ENCODE measurements at places on chromosomes 3 and 15.

DNA sequence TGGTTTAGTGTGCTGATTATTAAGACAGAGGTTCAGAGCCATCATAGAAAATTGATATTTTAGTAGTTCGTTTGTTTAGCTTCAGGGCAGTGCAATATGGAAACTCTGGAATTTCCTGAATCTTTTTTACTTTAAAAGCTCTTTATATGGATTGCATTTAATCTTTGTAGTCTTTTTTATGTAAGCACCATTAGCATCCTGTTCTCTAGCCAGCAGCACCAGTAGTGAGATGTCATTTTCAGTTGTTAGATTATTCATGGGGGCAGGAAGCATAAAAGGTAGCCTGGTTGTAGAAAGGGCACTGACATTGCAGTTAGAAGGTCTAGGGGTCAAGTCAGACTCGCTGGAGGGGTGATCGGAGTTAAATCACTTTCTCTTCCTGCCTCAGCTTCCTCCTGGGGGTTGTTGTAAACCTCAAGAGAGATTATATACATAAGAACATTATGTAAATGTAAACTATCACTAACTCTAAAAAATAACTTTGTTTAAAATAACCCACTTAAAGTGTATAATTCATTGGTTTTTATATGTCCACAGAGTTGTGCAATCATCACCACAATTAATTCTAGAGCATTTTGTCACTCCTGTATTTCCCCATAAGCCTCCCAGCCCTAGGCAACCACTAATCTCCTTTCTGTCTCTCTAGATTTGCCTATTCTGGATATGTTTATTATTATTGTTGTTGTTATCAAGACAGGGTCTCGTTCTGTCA, 31.4 kb upstream of the ITPKA start:
- DNase-seq: no peak

DNA sequence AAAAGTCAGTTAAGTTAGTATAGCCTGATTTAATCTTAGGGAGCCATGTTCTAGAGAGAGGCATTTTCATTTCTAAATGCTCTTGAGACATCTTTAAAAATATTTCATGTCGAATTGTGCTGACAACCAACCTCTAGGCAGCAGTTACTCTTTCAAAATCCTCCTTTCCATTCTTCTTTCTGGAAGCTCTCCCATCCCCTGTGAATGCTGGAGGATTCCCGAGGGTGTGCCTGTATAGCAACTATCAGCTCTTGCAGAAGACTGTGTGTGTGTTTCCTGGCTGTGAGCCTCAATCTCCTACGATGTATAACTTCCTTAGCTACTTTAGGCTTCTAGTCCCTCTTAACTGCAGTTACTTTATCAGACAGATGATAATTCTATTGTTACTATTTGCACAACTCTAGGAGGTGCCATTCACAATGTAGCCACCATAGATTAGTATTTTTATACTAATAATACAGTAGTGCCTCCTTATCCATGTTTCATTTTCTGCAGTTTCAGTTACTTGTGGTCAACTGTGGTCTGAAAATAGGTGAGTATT, 250.3 kb downstream of the EDEM1 start:
- no peak for DNase-seq

DNA sequence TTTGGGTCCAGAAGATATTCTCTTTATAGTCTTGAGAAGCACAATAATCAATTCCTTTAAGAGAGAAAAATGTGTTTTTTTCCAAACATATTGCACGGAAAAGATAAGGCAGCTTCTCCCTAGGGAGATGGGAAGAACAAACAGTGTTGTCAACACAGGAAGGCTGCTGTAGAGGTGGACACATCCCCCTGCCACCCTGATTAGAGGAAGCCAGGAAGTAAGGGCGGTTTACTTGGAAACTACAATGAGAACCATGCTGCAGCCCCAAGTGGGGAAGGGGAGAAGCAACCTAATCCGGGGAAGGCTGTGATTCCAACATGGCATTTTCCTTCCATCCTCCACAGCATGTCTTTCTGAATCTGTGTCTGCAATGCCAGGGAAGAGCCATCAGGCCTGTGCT, 256.9 kb upstream of the TGFBR2 start:
- DNase-seq: no peak

DNA sequence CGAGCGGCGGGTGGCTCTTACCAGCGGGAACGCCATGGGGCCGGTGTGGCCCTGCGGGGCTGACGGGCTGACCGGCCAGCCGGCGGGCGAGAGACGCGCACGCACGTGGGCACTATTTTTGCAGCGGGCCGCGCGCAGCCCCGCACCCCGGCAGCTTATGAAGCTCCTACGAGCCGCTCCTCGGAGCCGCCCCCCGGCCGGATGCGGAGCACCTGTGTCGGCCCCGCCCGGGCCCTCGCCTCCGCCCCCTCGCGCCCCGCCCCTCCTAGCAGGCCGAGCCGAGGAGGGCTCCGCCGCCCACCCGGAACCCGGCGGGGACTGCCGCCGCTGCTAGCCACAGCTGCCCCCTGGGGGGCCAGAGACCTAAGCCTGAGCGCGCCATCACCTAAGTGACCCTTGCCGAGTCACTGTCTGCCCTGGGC, 683 bp upstream of the CPEB1 start:
- DNase-seq: peak; percentile 76

GRCh38 chr15:96771035-96771434, 440.5 kb downstream of the NR2F2 start:
- no peak for DNase-seq

DNA sequence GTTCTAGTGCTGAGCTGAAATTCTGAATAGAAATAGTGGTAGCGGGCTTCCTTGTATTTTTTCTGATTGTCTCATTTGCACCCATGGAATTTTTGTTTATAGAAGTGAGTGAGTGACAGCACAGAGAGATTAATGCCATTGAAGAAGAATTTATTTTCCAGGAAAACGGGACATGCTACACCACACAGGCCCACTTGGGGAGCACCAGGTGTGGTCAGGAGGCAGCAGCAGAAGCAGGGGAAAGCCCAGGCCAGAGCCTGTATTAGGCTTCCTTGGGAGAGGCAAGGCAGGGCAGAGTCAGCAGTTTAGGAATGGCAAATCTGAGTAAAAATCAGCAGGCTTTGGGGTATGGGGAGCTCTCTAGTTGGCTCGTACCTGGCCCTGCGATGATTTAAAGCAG, 88.4 kb upstream of the ATP11B start:
- no peak for DNase-seq

GRCh38 chr3:150359381-150359780, 48.7 kb upstream of the TSC22D2 start:
- DNase-seq: no peak

DNA sequence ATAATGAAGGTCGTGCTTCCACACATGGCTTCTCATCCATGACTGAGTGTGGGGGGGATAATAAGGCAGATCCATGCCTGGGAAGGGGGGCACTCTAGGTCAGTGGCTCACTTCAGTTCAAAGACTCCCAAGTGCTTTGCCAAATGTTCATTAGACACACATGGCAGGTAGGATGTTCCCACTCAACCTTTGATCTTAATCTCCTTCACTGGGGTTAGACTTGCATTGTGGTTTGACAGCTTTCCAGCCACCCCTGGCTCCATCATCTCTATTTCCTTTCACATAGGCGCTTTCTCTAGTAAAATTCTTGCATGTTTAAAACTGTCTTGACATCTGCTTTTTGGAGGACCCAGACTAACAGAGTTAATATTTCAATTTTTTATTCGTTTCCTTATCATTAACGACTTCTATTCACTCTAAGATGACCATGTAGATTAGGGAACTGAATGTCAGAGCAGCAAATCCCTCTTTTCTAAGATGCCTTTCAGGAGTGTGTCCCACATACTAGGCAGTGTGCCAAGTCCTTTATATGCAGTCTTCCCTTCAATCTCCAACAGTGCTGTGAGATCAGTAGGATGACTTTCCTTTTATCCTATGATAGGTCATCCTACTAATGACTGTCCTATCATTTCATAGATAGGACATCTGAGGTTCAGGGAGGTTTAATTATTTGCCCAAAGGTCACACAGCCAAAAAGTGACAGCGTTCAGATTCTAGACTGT, 57.9 kb downstream of the BTD start:
- no peak for DNase-seq

DNA sequence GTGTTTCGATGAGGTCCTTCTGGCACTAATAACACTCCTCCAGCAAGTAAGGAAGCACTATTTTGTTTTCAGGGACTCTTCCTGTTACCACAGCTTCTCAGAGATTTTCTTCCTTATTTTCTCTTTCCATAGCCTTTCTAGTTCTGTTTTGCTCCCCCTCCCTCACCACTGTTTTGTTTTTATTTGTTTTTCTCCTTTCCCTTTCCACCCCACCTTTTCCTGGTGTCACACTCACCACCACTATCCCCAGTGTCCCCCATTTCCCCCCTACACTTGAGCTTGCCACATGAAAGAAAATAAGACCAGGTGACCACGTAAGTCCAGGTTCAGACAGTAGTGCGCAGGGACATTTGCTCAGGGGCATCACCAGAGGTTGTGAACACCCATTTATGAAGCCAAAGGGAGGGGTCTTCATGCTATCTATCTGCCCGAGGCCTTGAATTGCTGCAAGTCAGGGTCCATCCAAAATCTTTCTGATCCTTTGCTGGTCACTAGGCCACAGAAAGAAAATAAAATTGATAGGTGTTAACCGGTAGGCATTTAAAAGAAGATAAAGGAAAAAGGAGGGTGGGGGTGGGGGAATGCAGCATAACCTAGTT, 1.4 kb upstream of the RFTN1 start:
- peak; percentile 34 for DNase-seq
